Frontal cortex (tissue), 4 donors: ENCODE measurements at places on chromosomes 12 and 14. TPM values are rescaled to one million over a fixed set of nuclear protein-coding genes. Genes with fewer than 3 reads are reported as not detected.

- DNase-seq: no peak
These were observed 157.8 kb upstream of the NUDT4 start for GRCh38 chr12:93219947-93220346.

DNA sequence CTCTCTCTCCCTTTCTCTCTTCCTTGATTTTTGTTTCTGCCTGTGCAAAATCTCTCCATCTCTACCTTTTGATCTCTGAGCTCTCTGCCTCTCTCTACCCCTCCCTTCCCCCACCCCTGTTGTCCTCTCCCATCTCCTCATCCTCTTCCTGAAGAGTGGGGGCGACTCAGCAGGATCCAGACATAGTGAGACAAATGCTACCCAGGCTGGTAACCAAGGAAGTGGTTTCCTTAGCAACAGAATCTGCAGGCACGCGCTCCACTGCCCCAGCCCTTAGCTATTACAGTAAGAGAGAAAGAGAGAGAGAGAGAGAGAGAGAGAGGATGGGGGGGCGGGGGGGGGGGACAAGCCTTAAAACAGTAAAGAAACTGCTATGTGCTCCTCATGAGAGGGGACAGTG, 85.6 kb downstream of the CMKLR1 start:
- no peak for DNase-seq

DNA sequence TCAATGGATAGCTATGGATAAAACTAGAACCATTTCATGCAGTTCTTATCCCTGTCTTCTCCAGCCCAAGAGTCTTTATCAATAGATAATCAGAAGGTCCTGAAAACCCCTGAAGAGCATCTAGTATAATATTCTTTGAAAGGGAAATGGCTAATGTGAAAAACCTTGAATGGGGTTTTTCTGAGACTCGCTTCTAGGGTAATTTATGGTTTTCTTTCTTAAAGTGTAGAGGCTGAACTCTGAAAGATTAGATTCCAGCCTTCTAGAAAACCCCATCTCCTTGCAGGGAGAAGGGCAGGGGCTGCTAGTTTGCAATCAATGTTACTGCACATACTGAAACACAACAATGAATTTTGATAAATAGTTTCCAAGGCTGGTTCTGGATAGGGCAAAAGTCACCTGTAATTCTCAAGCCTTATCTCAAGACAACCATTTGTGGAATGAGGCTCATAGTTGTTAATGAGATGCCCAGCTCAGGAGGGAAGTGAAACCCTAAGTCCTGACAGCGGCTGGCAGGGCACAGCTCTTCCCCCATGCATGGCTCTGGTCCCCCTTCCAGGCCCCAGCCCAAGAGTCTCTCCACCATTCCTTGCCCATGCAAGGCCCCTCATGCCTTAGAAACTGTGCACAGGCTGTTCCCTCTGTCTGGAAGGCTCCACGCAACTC, 33.7 kb upstream of the PYGL start:
- DNase-seq: no peak

- DNase-seq: no peak
These were observed 75.9 kb downstream of the CCDC92 start for GRCh38 chr12:123896767-123897166.

GRCh38 chr14:52049721-52050588, 18.9 kb downstream of the NID2 start:
- no peak for DNase-seq

Gene NEUROD4
- total RNA-seq: 2.9 TPM

Gene KRT74
- not detected for total RNA-seq

Gene GYS2
- not detected for total RNA-seq

Gene TUBA1C
- total RNA-seq: 55.0 TPM
